SHP77 (cell line): ENCODE measurements at places on chromosomes 5 and 9.

- DNase-seq = no peak
Measured at GRCh38 chr5:101045689-101046088, 142.6 kb upstream of the ST8SIA4 start.

GRCh38 chr9:98285446-98285845 lies 30.0 kb upstream of the TBC1D2 start:
- DNase-seq = no peak

- DNase-seq = no peak
Measured at GRCh38 chr9:138102246-138103051, 224.9 kb downstream of the CACNA1B start.

- no peak for DNase-seq
Measured at GRCh38 chr5:84406111-84406510, 21.4 kb upstream of the EDIL3 start.

DNA sequence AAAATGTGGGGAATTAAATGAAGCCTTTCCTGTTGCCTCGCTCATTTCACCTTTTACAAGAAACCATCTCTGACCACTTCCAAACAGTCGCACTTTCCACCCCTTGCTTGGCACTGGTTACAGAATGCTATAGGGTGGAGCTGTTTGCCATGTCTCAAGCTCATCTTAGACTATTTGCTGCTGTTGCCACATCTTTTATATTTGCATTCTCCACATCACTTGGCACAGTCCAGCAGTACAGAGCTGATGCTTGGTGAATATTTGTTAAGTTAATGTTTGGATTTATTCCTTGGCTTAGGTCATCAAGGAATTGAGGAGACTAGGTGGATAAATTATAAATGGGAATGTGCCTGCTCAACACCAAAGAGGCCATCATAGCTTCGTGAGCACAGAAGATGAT lies 53.2 kb downstream of the GNA14 start:
- DNase-seq = no peak

DNA sequence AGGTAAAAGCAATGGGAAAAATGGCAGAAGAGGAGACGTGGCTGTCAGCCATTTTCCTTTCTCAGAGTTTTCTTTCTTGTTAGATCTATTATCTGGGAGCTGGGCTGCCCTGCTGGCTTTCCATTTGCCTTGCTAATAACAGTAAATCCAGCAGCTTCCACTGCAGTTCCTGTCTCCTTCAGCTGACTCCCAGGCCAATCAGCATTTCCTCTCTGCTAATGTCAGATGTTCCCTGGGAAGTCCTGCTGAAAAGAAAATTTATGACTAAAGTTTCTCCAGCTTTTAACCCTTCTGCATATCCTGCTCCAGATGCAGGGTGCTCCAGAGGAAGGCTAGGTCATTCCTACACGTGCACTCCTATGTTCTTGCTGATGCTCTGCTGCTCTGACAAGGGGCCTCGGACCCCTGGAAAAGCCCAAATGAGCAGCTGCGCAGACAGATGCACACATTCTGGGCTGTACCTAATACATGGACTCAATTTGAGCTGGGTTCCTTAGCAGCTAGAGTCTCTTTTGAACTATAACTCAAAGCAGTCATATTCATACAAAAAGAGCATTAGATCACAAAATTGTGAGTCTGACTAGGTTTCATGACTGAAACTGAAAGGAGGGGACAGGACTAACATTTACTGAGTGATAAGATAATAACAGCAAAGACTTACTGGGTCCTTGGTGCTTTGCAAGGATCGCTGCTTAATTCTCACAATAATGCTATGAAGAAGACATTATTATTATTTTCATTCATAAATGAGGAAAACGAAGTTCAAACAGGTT lies 182.2 kb downstream of the MAPKAP1 start:
- DNase-seq = no peak

DNA sequence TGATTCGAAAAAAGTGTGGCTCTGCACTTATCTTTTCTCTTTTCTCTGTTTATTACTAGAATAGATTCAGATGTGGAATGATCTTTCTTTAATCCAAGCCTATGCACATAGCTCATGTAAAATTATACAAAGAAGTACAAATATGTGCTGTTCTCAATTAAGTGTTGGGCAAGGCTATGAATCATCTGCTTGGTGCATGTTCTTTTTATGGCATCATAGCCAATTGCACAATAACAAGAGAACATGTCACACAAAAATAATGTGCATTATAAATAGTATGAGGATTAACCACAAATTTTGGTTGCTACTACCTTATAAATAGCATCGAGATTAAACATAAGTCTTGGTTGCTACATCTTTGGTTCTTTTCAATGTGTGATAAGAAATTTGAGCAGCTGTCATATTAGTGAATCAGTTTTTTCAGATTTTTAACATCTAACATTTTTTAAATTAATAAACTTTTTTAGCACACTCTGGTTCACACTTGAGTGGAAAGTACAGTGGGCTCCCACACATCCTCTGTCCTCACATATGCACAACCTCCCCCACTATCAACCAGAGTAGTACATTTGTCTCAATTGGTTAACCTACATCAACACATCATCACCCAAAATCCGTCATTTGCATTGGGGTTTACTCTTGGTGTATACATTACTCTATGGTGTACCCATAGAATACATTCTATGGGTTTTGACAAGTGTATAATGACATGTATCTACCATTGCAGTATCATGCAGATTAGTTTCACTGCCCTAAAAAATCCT lies 6.8 kb upstream of the RECK start:
- no peak for DNase-seq

GRCh38 chr5:88251048-88251711 lies 17.5 kb downstream of the TMEM161B start:
- DNase-seq = no peak

- no peak for DNase-seq
Measured at GRCh38 chr5:32103521-32103920, 70.6 kb downstream of the GOLPH3 start.

GRCh38 chr5:83628360-83628759 lies 92.3 kb downstream of the HAPLN1 start:
- DNase-seq = no peak

- no peak for DNase-seq
Measured at GRCh38 chr5:130106480-130106879, 202.2 kb downstream of the CHSY3 start.

DNA sequence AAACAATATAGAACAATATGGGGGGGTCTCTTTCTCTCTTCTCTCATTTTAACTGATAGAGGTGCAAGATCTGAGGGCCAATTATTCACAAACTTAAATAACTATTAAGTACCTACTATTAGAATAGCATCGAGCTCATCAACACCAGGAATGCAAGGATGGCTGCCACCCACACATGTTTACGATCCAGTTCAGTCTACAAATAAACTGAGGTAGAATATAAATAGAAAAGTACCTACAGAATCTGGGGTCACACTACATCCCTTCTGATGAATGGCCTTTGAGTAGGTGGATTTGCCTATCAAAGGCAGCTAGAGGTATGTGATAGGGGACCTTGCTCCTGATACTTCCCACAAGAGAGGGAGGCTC lies 91.8 kb upstream of the ZNF366 start:
- DNase-seq = no peak

GRCh38 chr5:144361406-144361805 lies 190.7 kb downstream of the KCTD16 start:
- DNase-seq = no peak

DNA sequence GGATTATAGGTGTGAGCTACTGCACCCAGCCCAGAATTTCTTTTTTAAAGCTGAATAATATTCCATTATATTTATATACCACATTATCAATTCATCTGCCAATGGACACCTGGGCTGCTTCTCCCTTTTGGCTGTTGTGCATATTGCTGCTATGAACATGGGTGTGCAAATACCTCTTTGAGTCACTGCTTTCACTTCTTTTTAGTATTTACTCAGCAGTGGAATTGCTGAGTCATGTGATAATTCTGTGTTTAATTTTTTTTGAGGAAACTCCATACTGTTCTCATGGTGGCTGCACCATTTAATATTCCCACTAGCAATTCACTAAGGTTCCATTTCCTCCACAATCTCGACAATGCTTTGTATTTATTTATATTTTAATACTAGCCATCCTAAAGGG lies 36.1 kb upstream of the KIF4B start:
- no peak for DNase-seq

GRCh38 chr9:72289401-72289800 lies 75.6 kb downstream of the ZFAND5 start:
- DNase-seq = no peak

GRCh38 chr9:36282275-36282674 lies 24.0 kb upstream of the GNE start:
- no peak for DNase-seq

DNA sequence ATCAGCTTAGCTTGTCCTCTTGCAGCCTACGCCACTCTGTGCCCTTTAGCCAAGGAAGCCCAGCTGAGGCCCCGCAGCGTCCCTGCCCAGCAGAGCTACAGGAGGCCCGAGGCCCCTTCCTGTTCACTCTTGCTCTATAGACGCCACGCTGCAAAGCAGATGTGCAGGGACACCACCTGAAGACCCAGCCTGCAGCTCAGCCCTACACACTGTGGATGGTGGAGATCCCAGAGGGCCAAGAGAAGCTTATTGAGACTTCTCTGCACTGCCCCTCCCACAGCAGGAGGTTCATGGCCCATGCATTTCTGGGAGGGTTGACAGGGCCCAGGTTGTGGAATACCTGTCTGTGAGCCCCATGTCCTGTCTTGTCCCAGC lies 33.6 kb downstream of the IRF1 start:
- DNase-seq = no peak

GRCh38 chr5:177374211-177374610 lies 10.0 kb upstream of the SLC34A1 start:
- DNase-seq = no peak

- no peak for DNase-seq
Measured at GRCh38 chr5:57575839-57576238, 93.2 kb upstream of the ACTBL2 start.

GRCh38 chr9:126666155-126666803 lies 52.6 kb downstream of the LMX1B start:
- no peak for DNase-seq

- no peak for DNase-seq
Measured at GRCh38 chr9:134208981-134209725, 44.8 kb upstream of the RNU6ATAC start.

- DNase-seq = no peak
Measured at GRCh38 chr5:115194676-115195075, 25.0 kb upstream of the TRIM36 start.

GRCh38 chr9:137680444-137681358 lies 61.9 kb downstream of the EHMT1 start:
- no peak for DNase-seq

- no peak for DNase-seq
Measured at GRCh38 chr9:2093920-2094597, 78.9 kb downstream of the SMARCA2 start.

- no peak for DNase-seq
Measured at GRCh38 chr5:179120951-179121666, 60.9 kb downstream of the ZNF354C start.

DNA sequence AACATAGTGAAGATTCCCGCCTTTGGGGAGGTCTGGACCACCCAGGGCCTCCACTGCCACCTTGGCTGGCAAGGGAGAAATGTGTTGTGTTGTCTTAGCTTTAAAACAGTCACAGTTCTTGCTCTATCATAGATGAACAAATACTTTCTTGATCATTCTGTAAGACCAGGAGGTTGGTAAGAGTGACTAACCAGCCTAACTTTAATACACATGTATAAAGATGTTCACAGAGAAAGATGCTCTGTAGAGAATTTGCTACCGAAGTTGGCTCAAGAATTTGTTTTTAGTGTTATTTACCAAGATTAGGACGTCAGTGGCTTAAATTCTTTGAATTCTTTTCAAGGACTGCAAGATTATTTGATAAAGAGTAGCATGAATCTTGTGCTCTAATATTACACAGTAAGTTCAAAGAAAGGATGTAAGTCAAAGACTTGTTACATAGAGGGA lies 28.4 kb downstream of the GLRX start:
- DNase-seq = no peak

GRCh38 chr5:1155191-1156032 lies 43.5 kb upstream of the SLC12A7 start:
- DNase-seq = no peak

- DNase-seq = no peak
Measured at GRCh38 chr5:58114324-58114723, 345.6 kb downstream of the PLK2 start.

DNA sequence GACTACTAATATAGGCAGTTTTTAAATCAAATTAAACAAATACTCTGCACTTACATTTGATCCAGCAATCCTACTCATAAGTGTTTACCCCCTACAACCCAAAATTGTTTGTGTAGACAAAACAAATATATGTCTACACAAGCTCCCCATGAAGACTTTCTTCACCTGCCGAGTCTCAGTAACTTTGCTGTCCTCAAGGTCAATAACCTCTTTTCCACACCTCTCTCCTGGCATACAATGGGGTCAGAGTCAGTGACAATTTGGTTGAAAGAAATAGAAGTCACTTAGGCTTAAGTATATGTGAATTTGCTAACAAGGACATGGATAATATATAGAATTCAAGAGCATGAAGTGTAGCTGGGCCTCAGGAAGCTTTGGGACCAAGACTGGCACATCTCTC lies 29.1 kb downstream of the APBA1 start:
- DNase-seq = no peak

GRCh38 chr5:133032852-133033742 lies 6.7 kb upstream of the ZCCHC10 start:
- DNase-seq = no peak

GRCh38 chr9:79408200-79408599 lies 163.6 kb upstream of the TLE4 start:
- no peak for DNase-seq

DNA sequence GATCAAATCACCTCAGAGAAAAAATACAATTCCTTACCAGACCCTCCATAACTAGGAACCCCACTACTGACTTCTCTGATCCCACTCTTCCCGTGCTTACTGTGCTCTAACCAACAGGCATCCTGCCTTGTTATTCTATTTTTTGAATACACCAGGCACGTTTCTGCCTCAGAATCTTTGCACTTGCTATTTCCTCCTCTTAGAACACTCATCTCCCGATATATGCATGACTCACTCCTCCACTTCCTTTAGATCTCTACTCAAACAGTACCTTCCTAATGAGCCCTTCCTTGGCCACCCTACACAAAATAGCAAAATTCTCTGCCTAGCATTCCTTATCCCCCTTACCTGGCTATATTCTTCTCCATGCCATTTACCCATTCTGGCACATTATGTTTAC lies 43.9 kb downstream of the MAPKAP1 start:
- no peak for DNase-seq

DNA sequence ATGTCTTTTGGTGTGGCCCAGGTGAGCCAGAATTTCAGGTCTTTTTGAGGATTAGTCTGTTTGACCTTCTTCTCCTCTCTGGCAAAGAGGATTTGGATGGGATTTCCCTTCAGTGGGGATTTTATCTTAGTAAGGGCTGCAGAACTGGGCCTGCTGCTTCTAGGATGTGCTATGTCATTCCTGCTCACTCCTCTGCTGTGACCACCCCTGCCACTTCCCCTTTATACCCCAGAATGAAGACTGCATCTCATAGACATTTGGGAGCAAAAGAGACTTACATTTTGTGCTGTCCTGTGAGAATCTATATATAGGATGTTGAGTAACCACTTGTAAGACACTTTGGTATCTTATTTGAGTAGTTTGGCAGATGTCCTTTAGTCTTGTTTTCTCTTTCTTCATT lies 76.2 kb downstream of the ARHGAP26 start:
- DNase-seq = no peak
